Fibroblast of skin of right quadriceps (primary cell): ENCODE measurements at places on chromosomes 5 and 9.

- no peak for DNase-seq
Measured at GRCh38 chr5:8332666-8333445, 463.9 kb downstream of the MTRR start.

- peak; percentile 5 for DNase-seq
Measured at GRCh38 chr9:97695995-97696802, 941 bp downstream of the XPA start.

DNA sequence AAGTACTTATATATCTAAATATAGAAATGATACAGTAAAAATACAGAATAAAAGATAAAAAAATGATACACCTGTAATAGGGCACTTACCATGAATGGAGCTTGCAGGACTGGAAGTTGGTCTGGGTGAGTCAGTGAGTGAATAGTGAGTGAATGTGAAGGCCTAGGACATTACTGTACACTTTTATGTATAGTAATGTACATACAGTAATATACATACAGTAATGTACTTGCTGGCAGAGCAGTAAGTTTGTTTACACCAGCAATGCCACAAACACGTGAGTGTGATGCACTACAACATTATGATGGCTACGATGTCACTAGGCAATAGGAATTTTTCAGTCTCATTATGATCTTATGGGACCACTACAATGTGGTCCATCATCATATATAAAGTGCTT, 34.2 kb downstream of the SUSD1 start:
- DNase-seq = no peak

DNA sequence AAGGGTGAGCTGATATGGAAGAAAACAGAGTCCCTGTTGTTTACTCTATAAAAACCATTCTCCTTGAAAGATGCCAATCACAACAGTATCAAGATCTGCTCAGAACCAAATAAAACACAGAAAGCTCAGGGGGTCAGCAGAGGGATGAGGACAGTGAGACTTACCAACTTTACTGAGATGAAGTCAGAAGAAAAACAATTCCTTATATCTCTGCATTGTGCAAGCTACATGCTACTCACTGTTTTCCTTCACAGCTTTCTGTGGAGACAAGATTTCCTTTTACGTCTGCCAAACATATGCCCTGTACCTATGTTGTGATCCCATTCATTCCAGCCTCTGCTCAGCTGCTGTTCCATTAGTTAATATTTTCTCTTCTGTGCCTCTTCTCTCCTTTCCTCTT, 185.6 kb downstream of the TSSK1B start:
- no peak for DNase-seq

GRCh38 chr5:169416583-169417196, 115.8 kb upstream of the SLIT3 start:
- peak; percentile 96 for DNase-seq

DNA sequence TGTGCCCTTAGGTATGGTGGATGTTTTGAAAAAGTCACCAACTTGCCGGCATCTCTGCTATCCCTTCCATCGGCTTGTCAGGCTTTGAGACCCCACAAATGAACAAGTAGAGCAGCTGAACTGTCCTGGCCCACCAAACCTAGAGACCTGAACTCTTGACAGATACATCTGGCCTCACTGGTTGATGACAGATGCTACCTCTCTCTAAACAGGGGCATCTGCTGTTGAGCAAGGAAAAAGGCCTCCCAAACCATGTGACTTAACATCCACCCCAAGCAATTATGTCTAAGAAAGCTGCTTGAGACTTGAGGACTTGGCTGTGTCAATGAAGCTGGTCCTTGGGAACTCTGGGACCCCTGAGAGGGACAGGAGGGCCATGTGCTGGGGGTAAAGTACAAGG, 2.3 kb downstream of the CCNI2 start:
- no peak for DNase-seq

- DNase-seq = no peak
Measured at GRCh38 chr5:93578813-93579691, 2.0 kb downstream of the NR2F1-AS1 start.

DNA sequence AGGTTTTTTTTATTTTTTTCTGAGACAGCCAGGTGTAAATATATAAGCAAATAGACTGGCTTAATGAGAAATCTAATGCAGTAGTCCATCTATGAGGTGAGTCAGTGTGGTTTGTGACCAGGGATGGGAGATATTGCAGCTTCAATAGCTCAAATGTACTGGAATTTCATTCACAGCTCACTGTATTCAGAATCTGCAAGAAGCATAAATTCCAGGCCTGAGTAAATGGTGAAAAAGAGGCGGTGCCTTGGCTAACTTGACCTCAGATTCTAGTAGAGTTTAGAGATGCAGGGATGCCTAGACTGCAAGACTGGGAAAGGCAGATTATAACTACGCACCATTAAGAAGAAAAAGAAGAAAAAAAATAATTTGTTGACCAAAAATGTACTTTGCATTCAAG, 151.9 kb upstream of the SMC2 start:
- no peak for DNase-seq

DNA sequence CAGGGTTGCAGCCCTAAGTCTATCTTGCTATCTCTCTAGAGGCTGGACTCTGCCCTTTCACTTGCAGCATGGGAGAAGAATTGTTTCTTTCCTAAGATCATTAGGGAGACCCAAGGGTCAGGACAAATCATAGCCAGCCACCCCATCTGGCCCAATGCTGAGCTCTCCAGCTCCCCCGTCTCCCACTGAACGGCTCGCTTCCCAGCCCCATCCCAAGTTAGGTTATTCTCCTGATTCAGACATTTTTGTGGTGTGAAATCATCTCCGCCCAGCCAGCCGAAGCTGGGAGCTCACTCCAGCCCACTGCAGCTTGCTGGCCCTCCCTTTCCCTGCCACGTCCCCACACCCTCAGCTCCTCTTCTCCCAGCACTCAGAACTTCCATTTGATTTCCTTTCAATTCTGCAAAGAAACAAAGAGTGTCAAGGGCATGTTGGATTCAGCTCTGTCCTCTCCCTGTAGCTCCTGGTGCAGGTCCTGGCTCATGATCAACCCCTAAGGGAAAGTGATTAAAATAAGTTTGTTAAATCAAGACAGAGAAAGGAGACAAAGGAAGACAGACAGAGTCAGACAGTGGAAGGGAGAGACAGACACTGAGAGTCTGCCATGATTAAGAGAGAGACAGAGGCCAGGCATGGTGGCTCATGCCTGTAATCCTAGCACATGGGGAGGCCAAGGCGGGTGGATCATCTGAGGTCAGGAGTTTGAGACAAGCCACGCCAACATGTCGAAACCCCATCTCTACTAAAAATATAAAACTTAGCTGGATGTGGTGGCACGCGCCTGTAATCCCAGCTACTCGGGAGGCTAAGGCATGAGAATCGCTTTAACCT, 12.6 kb upstream of the SPARC start:
- DNase-seq = peak; percentile 99

- DNase-seq = peak; percentile 94
Measured at GRCh38 chr9:18379073-18379811, 94.7 kb upstream of the ADAMTSL1 start.

GRCh38 chr5:132998556-132998955, 27.8 kb downstream of the ZCCHC10 start:
- DNase-seq = no peak

GRCh38 chr9:76718166-76718565, 46.1 kb upstream of the PCA3 start:
- DNase-seq = no peak

DNA sequence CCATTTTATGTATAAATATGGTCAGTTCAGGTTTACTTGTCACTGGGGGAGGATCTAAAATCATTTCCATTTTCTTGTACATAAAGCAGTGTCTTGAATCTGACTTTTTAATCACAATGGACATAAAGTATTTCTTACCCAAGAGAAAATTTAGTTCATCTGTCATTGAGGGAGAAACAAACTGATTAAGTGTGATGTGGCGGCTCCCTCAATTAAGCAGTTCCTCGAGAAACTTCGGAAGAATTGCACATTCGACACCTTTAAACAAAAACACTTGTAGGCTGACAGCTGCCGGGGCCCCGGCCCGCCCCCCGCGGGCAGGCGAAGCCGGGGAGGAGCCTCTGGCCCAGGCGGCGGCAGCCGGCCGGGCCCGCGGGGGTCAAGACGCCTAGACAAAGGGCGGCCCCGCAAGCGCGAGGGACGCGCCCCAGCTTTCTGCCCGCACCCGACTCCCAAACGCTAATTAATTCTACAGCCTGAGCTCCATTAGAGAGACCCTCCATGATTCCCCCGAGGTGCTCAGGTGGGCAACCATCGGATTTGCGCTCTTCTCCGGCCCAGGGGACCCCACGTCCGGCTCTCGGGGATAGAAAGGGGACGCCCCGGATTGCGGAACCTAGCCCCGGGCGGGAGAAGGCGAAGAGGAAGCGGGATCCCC, 750 bp downstream of the TRIM36 start:
- no peak for DNase-seq

DNA sequence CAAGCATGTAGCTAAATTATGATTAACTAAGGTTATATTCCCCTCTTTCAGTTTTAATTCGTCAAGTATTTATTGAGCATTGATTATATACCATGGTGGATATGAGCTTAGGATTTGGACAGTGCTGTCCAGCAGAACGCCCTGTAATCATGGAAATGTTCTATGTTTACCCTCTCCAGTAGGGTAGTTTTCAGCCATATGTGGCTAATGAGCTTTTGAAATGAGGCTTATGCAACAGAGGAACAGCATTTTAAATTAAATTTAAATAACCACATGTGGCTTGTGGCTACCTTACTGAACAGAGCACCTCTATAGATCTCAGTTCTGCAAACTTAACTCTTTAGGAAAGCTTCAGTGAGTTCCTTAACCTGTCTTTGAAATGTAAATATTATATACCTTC, 59.1 kb downstream of the JMY start:
- no peak for DNase-seq

- no peak for DNase-seq
Measured at GRCh38 chr9:117587263-117587662, 116.9 kb upstream of the TLR4 start.

DNA sequence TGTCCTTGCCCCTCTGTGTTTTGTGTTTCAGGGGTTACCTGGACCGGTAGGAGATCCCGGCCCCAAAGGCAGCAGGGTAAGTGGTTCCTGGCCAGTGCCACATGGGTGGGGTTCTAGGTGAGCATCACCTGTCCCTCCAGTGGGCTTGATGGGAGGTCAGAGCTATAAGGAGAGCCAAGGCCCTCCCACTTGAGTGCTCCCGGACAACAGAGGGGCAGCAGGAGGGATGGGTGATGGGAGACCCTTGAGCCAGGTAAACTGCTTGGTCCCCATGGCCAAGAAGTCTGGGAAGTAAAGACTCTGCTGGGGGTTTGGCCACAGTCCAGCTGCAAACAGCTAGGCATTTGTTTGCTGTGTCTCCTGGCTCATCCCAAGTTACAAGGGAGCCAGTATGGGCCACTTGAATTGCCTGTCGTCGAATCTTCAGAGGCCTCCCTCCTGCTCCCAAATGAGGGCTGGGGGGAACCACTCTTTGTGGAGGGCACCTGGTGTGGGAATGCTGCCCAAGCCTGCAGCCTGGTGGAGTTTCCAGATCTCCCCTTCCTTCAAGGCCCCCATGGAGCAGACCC, 51.0 kb downstream of the COL27A1 start:
- DNase-seq = no peak

DNA sequence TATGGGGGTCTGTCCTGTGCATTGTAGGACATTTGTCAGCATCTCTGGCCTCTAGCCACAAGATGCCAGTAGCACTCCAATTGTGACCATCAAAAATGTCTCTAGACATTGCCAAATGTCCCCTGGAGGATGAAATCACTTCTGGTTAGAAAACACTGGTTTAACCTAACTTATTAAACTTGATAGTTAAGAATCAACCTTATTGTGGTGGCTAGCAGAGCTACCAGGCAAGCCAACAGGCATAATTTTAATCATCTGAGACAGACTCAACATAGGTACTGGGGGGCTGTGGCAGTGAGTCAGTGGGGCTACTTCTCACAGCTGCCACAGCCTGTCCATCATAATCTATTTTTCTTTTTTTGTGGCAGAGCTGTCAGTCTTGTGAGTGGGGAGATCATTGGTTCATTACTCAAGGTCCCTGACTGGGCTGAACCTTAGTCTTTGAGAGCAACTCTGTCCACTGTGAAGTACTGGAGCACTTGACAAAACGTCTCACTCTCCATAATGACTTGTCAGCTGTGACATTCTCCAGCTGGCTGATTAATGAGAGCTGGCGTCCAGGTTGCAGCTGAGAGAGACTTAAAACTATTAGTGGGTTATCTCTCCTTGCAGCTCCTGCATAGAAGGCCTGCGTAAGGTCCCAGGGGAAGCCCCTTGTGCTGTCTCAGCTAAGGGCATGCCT, 107.9 kb downstream of the DCP2 start:
- no peak for DNase-seq

- no peak for DNase-seq
Measured at GRCh38 chr9:34809504-34810186, 99.7 kb upstream of the CCL21 start.

- DNase-seq = no peak
Measured at GRCh38 chr5:65061974-65062353, 293.2 kb downstream of the CWC27 start.

- peak; percentile 83 for DNase-seq
Measured at GRCh38 chr5:34571677-34572041, 84.5 kb upstream of the RAI14 start.

- DNase-seq = no peak
Measured at GRCh38 chr5:59577485-59577884, 316.0 kb downstream of the PDE4D start.

GRCh38 chr9:137882506-137882821, 4.9 kb downstream of the CACNA1B start:
- DNase-seq = no peak

DNA sequence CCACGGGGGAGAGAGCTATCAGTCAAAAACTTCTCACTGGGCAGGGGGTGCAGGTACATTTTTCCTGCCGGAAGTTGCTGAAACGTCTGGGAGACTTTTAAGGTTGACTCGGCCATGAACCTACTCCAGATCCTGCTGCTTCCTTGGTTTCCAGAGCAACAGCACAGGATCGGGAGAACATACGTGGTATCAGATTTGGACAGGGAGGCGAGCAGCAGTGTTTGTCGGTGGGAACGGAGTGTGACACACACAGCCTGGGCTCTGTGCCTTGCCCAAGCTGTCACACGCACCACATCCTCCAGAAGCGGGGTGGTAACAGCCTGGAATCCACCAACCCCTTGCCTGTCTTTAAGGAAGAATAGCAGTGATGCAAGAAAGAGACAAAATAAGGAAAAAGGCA, 276.5 kb downstream of the SLIT3 start:
- DNase-seq = no peak

- peak; percentile 21 for DNase-seq
Measured at GRCh38 chr9:71812385-71812784, 44.1 kb upstream of the CEMIP2 start.
